ENCODE measurements at places on chromosomes 4 and X. TPM values are rescaled to one million over a fixed set of nuclear protein-coding genes. Genes with fewer than 3 reads are reported as not detected.

Gene PI4K2B
- 11.8 TPM for total RNA-seq

Gene PABPC1L2A
- not detected for total RNA-seq

DNA sequence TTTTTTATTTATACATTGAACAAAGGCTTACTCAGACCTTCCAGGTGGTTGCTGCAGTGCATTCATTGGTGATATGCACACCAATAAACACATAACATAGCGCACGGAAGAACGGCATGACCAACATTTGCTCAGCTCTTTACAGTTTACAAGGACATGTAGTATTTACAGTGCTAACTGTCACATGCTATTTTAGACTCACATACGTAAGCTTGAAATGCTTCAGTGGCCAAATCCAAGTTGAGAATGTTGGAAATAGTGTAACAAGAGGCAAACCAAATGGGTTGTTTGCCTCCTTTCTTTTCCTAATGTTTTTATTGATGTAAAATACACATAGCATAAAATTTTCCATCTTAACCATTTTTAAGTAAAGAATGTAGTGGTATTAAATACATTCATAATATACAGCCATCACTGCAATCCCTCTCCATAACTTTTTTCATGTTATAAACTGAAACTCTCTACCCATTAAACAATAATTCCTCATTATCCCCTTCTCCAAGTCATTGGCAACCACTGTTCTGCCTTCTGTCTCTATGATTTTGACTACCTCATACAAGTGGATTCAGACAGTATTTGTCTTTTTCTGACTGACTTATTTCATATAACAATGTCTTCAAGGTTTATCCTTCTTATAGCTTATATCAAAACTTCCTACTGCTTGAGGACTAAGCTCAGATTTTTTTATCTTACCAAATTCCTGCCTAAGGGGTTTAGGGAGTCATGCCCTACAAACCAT is 1722.9 kb upstream of the AGA start:
- H3K27ac ChIP-seq = no peak overlapping the region
- H3K4me1 ChIP-seq = no peaks in the 10 kb centered on the region
- DNase-seq = no peak
- H3K27me3 ChIP-seq = no peaks in the 10 kb centered on the region
- no peaks in the 10 kb centered on the region for H3K36me3 ChIP-seq

DNA sequence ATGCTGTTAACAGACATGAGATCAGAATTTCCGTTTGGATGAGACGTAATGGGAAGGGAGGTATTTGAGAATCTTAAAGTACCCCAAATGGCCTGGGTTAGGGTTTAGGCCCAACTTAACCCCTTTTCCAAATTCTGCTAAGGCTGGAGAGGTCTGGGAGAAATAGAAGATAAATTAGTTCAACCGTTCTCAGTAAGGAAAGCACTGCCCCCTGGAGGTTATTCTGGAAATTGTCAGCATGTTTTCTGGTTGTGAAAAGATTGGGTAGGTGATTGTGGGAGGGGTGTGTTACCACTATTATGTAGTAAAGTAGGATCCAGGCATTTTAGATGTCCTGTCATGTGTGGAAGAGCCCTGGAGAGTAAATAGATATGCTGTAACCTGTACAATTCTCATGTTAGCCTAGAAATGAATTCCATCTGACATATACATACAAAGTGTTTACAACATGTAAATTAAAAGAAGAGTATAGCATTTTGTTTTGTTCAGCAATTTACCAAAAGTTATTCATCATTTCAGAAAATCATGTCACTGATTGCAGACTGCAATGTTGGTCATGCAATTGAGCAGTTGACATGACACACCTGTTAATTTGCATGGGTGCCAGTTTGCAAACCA is 26.8 kb upstream of the GRXCR1 start:
- H3K27ac ChIP-seq = no peak overlapping the region
- no peak overlapping the region for H3K4me3 ChIP-seq
- no peak for DNase-seq
- H3K4me1 ChIP-seq = no peaks in the 10 kb centered on the region
- H3K27me3 ChIP-seq = no peaks in the 10 kb centered on the region

Gene RTL3
- total RNA-seq = 1.6 TPM

- no peak for DNase-seq
- H3K27me3 ChIP-seq = no peaks in the 10 kb centered on the region
- no peak overlapping the region for H3K27ac ChIP-seq
Observed at GRCh38 chr4:110005461-110006056, 92.9 kb downstream of the EGF start.

- no peaks in the 10 kb centered on the region for H3K36me3 ChIP-seq
- no peak for DNase-seq
- H3K4me3 ChIP-seq = no peak overlapping the region
- no peaks in the 10 kb centered on the region for H3K4me1 ChIP-seq
Observed at GRCh38 chr4:127606823-127607222, 25.9 kb upstream of the INTU start.

DNA sequence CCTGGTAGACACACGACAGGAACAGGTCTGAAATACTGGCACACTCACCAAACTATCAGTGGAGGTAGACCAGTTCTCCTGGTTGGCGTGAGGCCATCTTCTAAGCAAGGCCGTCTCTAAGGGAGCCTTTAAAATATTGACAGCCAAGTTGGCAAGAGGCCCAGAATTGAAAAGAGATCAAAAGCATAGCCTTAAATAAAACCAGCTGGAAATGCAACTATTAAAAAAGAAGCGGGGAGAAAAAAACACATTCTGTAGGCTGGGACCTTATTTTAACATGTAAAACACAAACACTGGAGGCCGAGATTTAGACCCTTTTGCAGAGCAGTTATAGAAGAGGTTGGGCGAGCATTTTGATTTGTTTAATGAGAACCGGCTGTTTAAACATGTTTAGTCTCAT is 233.0 kb upstream of the CLNK start:
- no peak overlapping the region for H3K4me3 ChIP-seq
- no peak for DNase-seq
- no peaks in the 10 kb centered on the region for H3K36me3 ChIP-seq
- no peaks in the 10 kb centered on the region for H3K4me1 ChIP-seq
- no peak overlapping the region for H3K27ac ChIP-seq

DNA sequence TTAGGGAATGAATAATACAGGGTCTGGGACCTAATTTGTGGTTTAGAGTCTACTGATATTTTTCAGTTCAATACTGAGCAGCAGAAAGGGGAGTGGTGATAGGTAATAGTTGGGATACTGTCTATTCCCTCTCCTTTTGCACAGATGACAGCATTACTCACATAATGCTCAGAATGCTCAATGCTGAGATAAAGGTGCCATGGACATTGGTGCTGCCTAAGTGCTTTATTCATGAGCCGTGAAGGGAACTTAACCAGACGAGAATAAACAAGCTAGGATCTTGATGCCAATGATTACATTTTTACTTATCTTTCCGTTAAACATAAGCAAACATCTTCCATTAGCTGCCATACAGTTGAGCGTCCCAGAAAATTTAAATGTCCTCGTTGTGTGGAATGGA is 75.6 kb downstream of the STK32B start:
- no peaks in the 10 kb centered on the region for H3K4me1 ChIP-seq
- H3K27me3 ChIP-seq = no peaks in the 10 kb centered on the region
- no peaks in the 10 kb centered on the region for H3K36me3 ChIP-seq
- H3K4me3 ChIP-seq = no peak overlapping the region
- DNase-seq = no peak
- H3K27ac ChIP-seq = no peak overlapping the region

Gene NEXMIF
- total RNA-seq = 2.2 TPM

Gene SYAP1
- 18.3 TPM for total RNA-seq
